ENCODE measurements at places on chromosomes 1 and 21. TPM values are rescaled to one million over a fixed set of nuclear protein-coding genes. Genes with fewer than 3 reads are reported as not detected.

Gene ESPN
- 2.2 TPM for total RNA-seq

Gene KCNA10
- not detected for total RNA-seq

Gene SPRR2G
- total RNA-seq, result not detected

Gene BSND
- not detected for total RNA-seq

Gene HSD3B1
- not detected for total RNA-seq

Gene CGN
- total RNA-seq, result 0.73 TPM

Gene PLA2G2F
- not detected for total RNA-seq

Gene C4BPA
- not detected for total RNA-seq

Gene MCOLN3
- total RNA-seq, result not detected

Gene FAM72D
- total RNA-seq, result 3.3 TPM

Gene GNL2
- 55.5 TPM for total RNA-seq

Measured in endothelial cell of umbilical vein (primary cell).